ENCODE measurements at places on chromosomes 1 and 21.

DNA sequence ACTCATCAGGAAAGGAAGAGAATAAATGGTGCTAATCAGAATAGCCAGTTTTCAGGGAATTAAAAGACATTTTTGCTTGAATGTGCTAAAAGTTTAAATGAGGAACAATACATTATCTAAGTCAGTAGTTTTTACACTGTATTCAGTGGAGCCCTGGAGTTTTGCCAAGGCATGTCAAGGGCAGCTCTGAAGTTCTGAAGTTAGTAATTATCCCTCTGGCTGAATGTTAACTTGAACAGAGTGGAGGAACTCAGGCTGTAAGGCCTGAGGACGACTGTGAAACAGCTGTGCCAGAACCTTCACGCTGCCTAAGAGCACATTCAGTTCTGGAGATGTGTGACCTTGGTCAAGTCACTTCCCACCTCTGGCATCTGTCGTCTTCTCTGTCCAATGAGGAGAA lies 68.1 kb downstream of the EDEM3 start:
- DNase-seq = no peak

- DNase-seq = no peak
Measured at GRCh38 chr1:178011864-178012503, 42.1 kb upstream of the SEC16B start.

DNA sequence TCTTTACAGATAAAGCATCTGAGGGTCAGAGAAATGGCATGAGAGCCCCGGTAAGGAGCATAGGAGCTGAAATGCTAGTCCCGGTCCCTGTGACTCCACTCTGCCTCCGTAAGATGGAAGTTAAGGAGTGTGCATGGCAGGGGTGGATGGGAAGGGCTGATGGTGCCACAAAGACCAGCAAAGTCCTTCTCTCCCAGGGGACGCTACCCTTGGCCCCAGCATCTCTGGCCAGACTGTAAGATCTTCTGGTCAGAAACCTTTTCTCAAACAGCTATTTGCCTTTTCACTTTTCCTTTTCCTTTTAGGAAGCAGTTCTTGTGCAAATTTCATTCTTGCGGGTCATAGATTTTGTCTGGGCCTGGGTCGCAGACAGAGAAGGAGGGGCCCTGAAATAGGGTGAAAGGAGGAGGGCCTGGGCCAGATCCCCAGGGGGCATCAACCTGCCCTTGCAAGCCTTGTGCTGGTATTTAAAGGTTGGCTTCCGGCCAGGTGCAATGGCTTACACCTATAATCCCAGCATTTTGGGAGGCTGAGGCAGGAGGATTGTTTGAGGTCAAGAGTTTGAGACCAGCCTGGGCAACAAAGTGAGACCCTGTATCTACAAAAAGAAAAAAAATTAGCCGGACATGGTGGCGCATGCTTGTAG lies 14.4 kb upstream of the EPS8L3 start:
- no peak for DNase-seq

GRCh38 chr1:34790985-34791384 lies 1.8 kb upstream of the GJA4 start:
- DNase-seq = no peak

DNA sequence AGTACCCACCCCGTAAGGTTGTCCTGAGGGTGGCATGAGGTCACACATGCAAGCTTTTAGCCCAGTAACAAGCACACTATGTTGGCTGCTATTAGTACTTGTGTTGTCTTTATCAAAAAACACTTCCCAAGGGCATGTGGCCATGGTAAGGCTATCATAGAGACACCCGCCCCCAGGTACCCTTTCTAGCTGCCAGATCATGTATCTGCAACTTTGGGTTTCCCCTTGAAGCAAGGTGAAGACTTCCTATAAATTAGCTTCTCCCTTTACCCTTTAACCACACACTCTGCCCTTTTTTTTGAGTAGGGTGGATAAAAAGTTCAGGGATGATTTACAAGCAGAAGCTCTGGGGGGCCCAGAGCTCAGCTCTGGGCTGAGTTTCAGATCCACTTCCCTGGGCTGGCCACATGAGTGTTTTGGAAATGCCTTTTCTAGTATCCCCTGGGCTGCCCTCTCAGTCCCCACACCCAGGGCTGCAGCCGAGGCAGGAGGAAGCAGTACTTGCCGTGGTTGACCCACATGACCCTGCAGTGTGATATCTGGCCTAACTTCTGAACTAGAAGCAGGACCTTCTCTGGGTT lies 2.0 kb downstream of the ZDHHC18 start:
- DNase-seq = no peak

DNA sequence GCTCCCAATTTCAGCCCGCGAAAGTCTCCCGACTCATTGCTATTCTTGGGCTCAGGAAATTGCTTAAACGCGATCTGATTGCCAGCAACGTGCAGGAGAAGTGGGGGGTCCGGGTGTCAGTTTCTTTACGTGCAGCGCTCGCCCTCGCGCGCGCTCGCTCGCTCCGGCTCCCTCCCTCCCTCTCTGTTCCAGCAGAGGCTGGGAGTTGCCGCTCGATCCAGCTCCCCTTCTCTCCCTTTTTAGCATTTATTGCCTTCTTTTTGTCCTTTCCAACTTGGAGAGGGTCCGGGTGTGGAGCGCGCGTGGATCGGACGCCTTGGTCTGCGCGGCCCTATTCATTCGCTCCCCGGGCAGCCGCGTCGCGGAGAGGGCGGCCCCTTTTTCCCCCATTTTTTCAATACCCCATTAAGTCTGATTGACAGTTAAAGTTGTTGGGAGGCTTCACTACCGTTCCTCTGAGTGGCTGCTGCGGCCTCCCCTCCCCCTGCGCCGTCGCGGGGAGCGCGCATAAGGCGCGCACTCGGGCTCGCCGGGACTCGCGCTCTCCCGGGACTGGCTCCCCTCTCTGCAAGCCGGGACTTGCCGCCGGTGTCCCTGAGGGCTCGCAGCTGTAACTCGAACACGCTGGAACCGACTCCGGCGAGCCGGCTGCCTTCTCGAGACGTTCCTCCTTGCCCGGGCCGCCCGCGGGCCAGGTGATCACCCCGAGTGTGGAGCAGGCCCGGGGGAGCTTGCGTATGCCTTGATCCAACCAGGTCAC lies at the start of gene DHRS3:
TSS of gene DHRS3 (minus strand) at position 310 of the 760 bp plus-strand sequence. CDS start 862 bp downstream, outside the sequence.
- DNase-seq = no peak

DNA sequence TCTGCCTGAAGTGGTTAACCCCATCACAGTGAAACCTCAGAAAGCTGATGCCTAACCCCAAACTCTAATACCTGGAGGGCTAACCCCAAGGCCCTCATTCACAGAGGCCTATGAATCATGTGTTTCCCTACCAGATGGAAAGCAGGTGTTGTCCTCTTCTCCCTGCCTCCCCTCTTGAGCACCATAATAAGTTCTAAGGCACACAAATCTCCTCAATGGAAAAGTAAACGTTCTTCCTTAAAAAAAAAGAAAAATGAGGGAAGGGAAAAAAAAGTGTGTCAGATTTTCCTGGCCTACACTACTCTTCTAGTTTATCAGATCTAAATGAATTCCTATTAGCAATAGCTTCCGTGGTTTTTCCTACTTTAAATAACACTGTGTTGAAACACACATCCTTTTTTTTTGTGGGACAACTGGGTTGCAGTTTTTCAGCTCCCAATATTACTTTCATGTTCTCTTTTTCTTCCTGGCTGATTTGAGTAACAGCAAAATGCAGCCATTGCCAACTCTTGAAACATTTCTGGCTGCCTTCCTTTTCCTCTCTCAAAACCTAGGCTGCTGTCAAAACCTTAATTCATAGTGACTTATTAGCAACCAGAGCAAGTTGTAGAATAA lies 43.2 kb downstream of the SLC44A3 start:
- no peak for DNase-seq

DNA sequence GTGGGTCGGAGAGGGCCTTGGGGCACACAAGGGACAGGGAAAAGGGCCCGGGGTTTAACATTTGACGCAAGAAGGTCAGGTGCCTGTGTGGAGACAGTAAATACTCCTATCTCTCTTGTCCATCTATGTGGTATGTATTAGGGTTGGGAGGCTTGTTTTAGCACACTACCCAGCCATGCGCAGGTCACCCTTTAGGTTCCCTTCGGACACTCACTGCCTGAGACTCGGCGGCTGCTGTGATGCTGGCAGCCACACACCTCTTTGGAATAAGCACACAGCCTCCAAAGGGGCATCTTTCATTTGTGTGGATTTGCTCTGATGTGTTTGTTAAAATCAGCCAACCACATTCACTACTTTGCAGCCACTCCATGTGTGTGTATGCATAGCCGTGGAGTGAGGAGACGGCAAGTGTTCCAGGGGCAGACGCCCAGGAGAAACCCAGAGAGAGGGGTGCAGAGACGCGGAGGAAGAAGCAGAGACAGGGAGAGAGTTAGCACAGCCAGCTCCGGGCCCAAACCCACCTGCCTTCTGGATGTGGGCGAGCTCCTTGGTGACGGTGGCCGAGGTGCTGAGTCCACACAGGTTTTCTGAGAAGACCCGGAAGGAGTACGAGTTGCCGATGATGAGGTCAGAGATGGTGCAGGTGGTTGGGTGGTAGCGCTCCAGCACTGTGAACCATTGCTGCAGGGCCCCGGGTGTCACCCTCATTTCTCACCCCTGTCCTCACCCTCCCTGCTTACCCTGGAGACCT lies 5.7 kb downstream of the MYBPH start:
- no peak for DNase-seq

GRCh38 chr1:182066934-182067333 lies 5.4 kb upstream of the ZNF648 start:
- no peak for DNase-seq

DNA sequence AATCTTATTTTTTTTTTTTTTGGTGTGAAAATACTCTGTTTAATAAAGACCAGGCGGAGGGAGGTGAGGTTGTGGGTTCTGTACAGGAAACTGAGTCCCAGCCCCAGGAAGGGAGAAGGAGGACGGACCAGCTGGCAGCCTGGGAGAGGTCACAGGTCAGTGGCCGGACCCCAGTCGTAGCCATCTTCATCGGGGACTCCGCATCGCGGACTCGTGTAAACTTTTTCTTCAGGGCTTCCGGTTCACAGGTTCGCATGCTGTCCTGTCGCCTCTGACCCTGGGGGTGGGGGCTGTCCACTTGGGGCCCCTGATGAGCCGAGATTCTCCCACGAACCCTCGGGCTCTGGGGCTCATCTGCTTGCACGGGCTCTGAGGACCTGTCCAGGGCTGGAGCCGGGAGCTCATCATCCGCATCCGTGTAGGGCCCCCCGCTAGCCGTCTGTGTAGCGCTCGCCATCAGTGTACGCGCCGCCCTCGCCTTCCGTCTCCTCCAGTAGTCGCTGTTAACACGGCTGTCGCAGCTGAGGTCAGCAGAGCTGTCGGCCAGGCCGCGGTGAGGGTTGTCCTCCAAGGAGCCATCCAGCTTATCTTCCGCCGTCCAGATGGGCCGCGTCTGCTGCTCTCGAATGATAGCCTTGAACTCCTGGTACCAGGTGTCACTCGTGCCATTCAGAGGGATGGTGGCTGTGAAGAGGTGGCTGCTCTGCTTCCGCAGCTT lies 975.7 kb upstream of the PRMT6 start:
- DNase-seq = no peak

GRCh38 chr1:86466109-86466844 lies 2.5 kb upstream of the CLCA1 start:
- no peak for DNase-seq

DNA sequence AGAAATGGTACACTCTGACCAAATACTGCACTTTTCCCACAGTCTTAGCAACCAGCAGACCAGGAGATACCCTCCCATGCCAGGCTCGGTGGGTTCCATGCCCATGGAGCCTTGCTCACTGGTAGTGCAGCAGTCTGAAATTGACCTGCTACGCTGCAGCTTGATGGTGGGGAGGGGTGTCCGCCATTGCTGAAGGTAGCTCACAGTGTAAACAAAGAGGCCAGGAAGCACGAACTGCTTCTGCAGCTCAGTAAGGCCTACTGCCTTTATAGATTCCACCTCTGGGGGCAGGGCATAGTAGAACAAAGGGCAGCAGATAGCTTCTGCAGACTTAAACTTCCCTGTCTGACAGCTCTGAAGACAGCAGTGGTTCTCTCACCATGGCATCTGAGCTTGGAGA lies 12.3 kb upstream of the IFI44L start:
- DNase-seq = no peak

DNA sequence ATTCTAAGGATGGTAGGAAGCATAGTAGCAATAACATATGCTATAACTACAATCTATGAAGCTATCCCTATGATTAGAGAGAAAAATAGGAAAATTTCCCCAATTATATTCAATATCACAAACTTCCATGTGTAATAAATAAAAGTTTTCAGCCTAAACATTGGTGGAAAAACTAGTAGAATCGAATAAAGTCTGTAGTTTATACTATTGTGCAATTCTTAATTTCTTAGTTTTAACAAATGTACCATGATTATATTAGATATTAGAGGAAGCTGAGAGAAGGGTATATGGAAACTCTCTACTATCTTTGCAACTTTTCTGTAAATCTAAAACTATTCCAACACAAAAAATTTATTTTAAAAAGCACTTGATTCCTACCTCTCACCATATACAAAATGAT lies 13.8 kb upstream of the GFI1 start:
- DNase-seq = no peak

DNA sequence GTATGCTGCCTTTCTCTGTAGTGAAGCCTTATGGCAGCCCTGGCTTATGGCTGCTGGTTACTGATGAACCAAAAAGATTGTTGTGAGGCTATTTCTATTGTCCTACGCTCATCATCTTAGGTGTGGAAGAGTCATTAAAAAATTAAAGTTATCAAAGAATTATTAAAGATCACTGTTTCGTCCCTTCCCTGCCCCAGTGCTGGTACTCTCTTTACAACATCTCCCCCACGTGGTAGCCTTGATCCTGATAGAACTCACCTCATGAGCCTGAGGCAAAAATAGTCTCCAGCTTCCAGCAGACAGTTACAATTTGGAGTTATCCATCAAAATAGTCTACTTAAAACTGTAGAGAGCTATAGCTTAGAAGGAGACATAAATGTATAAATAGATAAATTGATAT lies 201.5 kb downstream of the S1PR1 start:
- DNase-seq = no peak

GRCh38 chr1:30868833-30869435 lies 39.6 kb downstream of the SDC3 start:
- no peak for DNase-seq

DNA sequence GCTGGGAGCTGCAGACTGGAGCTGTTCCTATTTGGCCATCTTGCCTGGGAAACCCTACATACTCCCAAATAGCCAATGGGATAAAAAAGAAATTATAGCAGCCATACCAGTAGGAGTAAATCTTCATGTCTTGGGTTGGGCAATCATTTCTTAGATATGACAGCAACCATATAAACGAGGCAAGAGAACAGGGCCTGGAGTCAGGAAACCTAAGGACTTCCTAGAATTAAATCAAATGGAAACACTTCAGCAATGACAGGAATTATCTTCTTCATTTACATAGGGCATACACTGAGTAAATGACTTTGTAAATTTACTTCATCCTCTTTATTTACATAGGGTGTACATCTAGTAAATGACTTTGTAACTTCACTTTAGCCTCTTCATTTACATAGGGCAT lies 286.6 kb upstream of the POGK start:
- DNase-seq = no peak

GRCh38 chr21:34590520-34590919 lies 24.4 kb downstream of the RCAN1 start:
- no peak for DNase-seq

DNA sequence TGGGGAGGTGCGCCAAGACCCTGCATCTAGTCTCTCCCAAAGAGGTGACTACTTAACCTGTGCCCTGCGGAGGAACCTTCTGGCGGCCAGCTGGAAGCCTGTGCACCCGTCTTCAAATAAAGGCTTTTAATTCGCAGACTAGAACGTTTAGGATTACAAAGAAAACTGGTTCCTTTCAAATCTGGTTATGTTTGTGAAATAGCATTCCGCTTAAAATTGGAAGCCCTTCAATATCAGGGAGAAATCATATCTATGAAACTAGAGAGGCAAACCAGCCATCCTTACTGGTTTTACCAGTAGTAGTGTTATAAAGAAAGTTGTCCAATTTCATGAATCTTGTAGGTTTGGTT lies 250.8 kb downstream of the FAM72C start:
- DNase-seq = no peak

Data from GM04503 (cell line).